ENCODE measurements at places on chromosomes 11 and 22. TPM values are rescaled to one million over a fixed set of nuclear protein-coding genes. Genes with fewer than 3 reads are reported as not detected.

MYRF gene
- 0.82 TPM for total RNA-seq

TREH gene
- total RNA-seq: not detected

DNA sequence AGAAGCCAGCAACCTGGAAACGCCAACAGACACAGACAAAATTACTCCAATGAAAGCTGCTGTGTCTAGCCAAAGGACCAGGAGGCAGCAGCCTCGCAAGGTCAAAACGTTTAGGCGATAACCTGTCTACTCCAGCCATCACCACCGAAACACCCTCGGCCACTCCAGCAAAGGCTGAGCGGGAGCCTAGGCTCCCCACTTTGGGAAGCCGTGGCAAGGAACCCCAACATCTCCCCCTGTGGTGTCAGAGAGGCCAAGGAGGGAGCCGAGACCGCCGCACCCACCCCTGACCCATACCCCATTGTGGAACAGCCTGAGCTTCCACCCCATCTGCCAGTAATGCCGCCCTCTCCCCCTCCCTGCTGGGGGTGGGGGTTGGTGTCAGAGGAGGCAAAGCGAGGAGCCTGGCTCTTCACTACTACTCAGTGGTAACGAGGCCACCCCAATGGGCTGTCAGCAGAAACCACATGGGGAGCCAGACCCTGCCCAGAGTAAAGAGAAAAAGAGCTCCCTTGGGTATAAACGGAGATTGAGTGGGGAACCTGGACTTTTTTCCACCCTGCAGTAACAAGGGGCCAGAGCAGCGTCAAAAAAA lies 33.9 kb upstream of the SEPTIN5 start:
- no peak for DNase-seq

GRCh38 chr22:49660794-49661781 lies 166.6 kb downstream of the BRD1 start:
- DNase-seq: no peak

DNA sequence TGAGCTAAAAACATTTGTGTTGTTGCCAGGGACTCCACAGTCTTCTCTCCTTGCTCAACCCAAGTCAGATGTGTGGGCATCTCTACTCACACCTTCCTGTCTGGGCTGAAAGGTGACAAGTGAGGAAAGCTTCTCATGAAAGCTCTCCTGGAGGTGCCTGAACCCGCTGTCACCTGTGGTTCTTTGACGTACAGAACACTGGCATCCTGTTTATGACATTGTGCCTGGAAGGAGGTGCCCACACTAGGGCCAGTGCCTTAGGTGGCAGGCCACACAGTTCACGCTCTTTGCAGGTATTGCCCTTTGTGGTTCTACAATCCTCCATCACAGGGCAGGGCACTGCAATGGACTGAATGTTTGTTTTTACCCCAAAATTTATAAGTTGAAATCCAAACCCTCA lies 108.5 kb downstream of the CD44 start:
- DNase-seq: no peak

- no peak for DNase-seq
These were observed 72.6 kb downstream of the C22orf31 start for GRCh38 chr22:28989035-28989464.

- no peak for DNase-seq
These were observed 11.3 kb downstream of the MYO18B start for GRCh38 chr22:25753252-25753651.

Data from frontal cortex (tissue), 4 donors.